Stomach (tissue), 19 donors: ENCODE measurements at places on chromosomes 2 and 18. TPM values are rescaled to one million over a fixed set of nuclear protein-coding genes. Genes with fewer than 3 reads are reported as not detected.

ASPRV1 gene
- total RNA-seq, result 3.5 TPM

GALR1 gene
- not detected for total RNA-seq

GATA6 gene
- 194 TPM for total RNA-seq

FRZB gene
- 6.7 TPM for total RNA-seq

CACNB4 gene
- total RNA-seq, result 6.2 TPM

DNA sequence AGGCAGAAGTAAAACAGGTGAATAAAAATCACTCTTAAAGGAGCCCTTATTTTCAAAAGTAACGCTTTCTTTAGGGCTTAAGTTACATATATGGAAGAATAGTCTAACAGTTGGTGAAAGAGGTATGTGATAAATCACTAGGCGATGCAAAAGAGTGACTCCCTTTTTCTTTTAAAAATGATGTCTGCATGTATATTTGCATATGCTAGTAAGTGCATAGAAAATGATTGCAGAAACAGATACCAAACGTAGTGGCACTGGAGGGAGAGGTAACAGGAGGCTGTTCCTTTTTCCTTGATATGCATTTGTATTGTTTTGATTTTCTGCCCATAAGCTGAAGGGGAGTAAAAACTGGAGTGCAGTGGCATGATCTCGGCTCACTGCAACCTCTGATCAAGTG lies 158.3 kb downstream of the PRPF40A start:
- DNase-seq, result no peak

DNA sequence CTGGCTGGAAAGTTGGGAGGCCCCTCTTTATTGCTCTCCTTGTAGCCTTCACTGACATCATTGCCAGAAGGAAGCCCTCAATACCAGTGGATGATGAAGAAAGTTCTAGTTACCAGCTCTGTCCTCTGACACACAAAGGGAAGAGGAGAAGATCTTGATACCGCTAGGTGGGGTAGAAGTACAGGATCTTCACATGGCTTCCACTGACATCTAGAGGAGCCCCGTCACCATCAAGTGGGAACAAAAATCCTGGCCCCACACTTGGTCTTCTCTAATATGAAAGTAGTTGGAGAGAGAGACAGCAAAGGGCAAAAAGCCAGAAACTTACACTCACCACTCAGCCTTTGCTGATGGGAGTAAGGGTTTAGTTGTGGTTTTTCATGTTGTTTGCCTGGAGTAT lies 12.4 kb downstream of the XIRP2 start:
- DNase-seq, result peak; percentile 8

GRCh38 chr2:229267080-229267479 lies 4.0 kb downstream of the PID1 start:
- DNase-seq, result no peak

- DNase-seq, result no peak
Observed at GRCh38 chr2:226358688-226359087, 440.9 kb downstream of the IRS1 start.

DNA sequence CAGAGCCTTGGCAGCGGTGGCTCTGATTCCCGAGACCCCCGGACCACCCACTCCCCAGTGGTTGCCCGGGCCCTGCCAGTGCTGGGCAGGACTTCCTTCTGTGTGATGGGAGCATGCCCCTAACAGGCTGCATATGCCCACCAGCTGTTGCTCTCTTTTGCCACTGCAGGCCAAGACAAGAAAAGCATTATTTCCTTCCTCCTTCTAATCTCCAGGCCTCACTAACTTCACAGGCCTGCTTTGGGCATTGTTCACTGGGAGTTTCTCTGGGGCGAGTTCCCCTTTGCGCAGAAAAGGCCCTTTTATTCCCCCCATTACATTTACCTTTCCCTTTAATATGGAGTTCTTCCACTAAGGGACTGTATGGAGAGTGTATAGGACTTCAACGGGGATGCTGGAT lies 249.1 kb upstream of the SIX2 start:
- DNase-seq, result no peak

DNA sequence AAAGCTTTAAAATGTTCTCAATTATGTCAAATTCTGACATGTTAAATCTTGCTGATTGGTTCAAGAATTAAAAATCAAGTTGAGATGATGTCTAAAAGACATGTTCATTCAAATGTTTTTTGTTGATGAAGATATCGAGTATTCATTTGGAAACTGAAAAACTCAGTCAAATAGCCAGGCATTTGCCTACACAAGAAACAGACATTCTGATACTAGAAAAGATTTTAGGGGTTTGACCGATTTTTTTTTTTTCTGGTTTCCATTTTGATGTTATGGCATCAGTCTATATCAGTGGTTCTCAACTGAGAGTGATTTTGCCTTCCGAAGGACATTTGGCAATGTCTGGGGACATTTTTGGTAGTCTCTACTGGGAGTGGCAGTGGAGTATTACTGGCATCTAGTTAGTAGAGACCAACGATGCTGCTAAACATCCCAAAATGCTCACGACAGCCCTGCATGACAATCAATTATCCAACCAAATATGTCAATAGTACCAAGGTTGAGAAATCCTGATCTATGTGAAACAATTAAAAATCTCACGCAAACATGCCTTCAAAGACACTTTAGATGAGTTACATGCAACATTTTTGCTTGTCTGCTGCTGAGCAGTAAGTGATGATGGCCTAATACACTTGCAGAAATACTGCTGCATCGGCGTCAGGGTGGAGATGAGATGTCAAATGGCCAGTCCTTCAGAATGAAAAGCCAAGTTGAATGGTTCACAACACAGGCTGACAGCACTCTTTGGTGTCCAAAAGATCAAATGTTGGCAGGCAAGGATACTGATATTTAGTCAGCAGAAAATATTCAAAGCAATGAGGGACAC lies 12.5 kb downstream of the RASGRP3 start:
- DNase-seq, result no peak

- DNase-seq, result no peak
Observed at GRCh38 chr18:36132756-36133155, 3.1 kb downstream of the ELP2 start.

DNA sequence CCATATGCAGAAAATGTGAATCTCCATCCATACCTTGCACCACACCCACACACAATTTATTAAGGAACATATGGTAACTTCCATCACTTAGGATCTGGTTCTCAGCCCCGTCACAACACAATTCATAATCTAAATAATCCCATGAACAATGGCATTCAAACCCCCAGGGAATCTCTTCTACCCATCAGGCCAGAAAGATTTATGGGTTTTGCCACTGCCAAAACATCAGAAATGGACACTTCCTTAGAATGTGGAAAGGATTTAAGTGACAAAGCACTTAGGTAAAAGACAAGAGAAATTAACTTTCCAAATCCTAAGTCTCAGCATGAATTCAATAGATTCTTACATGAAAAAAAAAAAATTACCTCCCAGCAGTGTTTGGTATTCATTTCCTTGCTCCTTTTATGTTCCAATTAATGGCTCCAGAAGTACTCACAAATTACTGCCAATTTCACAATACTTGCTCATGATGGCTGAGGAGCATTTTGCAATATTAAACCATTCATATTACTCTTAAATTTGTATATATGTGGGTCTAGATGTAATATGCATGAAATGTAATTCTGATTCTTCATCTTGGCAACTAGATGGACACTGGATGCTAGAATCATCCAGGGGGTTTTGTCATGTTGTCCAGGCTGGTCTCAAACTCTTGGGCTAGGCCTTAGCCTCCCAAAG lies 56.5 kb upstream of the TMEM247 start:
- DNase-seq, result no peak

GRCh38 chr2:21804151-21804550 lies 680.4 kb downstream of the TDRD15 start:
- DNase-seq, result no peak

DNA sequence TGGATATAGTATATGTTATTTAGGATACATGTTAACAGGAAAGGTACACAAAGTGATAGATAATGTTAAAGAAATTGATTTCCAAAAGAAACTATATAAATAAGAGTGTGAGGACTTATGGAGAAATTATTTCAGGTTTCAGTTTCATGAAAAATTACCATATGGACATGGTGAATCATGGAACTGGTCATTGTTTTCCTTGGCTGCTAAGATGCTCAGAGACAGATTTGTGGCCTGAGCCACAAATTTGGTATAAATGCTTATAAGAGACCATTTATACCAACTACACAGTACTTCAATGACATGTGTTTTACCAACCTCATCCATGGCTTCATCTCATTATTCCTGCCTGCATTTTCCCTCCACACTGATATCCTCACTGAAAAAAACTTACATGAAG lies 188.1 kb downstream of the FMNL2 start:
- DNase-seq, result no peak

DNA sequence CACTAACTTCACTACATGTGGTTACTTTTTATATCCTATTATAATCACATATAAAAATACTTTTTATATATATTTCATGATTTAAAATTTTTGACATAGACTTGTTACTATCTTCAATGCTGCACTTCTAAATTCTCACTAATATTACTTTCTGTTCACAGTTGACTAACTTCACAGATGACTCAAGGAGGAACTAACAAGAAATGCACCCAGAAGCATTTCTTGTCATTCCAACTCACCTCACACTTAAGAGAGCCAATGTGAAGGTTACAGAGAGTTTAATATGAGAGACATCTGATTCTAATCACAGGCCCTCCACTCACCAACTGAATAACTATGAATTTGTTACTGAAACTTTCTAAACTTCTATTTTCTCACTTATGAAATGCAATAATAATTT lies 399.8 kb upstream of the SLC8A1 start:
- no peak for DNase-seq

DNA sequence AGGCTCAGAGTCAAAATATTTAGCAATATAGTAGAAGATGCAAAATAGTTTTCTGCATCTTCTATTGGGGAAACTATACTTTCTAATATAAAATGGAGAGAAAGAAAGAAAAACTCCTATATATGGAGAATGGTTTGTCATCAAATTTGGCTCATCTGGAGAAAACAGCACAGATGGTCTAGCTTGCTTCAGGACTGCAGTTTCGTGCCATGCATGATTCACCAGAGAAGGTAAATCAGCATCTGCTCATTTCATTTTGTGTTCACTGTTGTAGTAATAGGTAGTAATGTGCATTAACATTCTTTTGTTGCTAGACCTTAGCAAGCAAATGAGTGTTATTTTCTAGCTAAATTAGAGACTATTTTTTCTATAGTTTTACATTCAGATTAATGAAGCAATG lies 179.0 kb downstream of the ASXL3 start:
- no peak for DNase-seq

GRCh38 chr2:25362434-25363145 lies 20.9 kb upstream of the DNMT3A start:
- peak; percentile 60 for DNase-seq

- DNase-seq, result no peak
Observed at GRCh38 chr2:159206736-159207380, 79.6 kb downstream of the WDSUB1 start.

DNA sequence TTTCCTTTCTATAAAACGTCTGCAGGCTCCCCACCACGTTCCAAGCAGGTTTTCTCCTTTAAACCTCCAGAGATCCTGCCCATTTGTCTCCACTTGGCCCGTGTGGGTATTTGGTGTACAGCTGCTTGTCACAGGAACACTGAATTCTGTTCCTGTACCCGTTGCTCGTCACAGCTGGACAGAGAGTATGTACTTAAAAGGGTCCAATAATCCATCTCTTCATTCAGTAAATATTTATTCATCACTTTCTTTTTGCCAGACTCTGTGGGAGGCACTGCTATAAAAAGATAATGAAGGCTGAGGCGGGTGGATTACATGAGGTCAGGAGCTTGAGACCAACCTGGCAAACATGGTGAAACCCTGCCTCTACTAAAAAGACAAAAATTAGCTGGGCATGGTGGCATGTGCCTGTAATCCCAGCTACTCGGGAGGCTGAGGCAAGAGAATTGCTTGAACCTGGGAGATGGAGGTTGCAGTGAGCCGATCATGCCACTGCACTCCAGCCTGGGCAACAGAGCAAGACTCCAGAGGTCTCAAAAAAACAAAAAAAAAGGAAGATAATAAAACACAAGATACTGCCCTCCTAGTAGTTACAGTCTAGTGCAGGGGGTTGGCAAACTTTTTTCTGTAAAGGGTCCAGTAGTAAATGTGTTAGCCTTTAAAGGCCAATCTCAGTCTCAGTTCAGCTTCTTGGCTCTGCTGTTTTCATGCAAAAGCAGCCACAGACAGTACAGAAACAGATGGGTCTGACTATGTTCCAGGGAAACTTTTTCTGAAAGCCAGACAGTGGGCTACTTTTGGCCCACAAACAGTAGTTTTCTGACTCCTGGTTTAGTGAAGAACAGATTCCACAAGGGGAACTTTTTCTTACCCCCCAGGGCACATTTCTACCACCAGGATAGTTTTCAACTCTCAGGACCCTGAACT lies 309.9 kb upstream of the RAB12 start:
- DNase-seq, result no peak

GRCh38 chr2:146321175-146321574 lies 1523.7 kb upstream of the ACVR2A start:
- peak; percentile 73 for DNase-seq

- DNase-seq, result no peak
Observed at GRCh38 chr2:222470802-222471468, 46.6 kb downstream of the SGPP2 start.

DNA sequence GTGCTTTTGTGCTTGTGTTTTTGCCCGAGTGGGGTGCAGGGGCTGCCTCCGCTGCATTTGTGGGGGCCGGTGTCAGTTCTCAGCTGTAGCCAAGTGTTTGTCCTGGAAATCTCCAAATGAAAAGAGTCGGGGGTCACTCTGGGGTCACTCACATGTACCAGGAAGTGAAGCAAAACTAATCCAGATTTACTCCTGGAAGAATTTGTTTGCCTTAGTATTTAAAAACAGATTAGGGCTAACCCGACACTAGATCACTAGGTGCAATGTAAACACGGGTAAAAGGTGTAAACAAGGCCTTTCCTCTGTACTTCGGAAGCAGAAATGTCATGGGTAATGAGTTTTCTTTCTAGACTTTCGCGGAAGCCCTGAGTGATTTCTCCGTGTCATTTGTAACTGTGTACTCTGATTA lies 50.3 kb downstream of the GBX2 start:
- peak; percentile 79 for DNase-seq
